COR-L47 (cell line): ENCODE measurements at places on chromosomes 4 and X.

GRCh38 chr4:184361443-184361842 lies 112.9 kb downstream of the IRF2 start:
- DNase-seq = no peak

DNA sequence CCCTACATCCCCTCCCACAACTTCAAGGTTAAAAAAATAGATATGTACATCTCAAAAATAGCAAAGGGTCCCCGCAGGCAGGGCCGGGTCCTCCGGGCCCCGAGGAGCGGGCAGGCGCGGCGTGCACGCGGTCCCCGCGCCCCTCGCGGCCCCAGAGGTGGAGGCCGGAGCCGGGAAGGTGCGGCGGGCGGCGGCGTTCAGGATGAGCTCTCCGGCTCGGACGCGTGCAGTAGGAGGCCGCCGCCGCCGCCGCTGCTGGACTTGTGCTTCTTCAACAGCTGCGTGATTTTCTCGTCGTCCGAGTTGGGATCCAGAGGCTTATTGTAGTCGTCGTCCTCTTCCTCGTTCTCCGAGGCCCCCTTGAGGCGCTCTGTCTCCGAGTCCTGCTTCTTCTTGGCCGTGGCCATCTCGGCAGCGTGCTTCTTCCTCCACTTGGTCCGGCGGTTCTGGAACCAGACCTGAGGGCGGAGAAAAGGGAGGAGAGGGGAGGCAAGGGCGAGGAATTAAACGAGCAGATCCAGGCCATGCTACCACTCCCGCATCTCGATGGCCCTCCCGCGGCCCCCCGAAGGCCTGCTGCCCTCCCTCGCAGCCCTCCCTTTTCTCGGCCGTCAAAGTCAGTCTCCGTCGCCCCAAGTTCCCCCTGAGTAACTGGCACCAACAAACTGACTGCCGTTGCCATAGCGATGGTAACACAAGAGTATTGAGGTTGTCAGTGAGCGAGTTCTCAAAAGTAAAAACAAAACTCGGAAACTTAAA lies 5.8 kb downstream of the NKX6-1 start:
- no peak for DNase-seq

- DNase-seq = no peak
Observed at GRCh38 chrX:70402721-70403120, 20.4 kb upstream of the GDPD2 start.

DNA sequence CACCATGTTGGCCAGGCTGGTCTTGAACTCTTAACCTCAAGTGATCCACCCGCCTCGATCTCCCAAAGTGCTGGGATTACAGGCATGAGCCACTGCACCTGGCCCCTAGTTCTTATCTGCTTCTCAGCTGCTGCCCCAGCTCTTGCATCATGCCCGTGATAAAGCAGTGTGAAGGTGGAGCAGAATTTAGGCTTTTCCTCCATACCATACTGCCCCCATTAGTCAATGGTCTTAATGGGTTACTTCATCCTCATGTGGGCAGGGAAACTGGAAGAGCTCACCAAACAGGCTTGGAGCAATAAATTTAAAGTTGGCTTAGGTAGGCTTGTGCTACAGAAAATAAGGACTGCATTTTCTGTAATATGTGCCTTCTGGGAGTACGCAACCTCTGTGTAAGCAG lies 636.9 kb upstream of the BOD1L1 start:
- no peak for DNase-seq

- DNase-seq = peak; percentile 26
Observed at GRCh38 chr4:165814256-165815020, 58.6 kb upstream of the TLL1 start.

GRCh38 chrX:53682885-53683555 lies 3.5 kb downstream of the HUWE1 start:
- DNase-seq = peak; percentile 24

DNA sequence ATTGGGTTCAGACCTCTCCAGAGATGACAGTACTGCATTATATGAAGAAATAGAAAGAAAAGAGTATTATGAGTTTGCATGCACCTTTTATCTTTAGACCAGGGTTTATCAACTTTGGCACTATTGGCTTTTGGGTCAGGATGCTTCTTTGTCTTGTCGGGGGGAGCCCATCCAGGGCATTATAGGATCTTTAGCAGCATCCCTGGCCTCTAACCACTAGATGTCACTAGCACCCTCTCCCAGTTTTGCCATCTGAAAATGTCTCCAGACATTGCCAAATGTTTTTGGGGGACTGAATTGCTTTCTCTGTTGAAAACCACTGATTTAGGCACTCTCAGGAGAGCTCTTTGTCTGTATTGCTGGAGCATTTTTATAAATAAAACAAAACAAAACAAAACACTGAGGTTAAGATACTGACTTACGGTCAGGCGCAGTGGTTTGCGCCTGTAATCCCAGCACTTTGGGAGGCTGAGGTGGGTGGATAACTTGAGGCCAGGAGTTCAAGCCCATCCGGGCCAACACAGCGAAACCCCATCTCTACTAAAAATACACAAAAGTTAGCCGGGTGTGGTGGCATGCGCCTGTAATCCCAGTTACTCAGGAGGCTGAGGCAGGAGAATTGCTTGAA lies 23.6 kb downstream of the CA5B start:
- DNase-seq = peak; percentile 1

DNA sequence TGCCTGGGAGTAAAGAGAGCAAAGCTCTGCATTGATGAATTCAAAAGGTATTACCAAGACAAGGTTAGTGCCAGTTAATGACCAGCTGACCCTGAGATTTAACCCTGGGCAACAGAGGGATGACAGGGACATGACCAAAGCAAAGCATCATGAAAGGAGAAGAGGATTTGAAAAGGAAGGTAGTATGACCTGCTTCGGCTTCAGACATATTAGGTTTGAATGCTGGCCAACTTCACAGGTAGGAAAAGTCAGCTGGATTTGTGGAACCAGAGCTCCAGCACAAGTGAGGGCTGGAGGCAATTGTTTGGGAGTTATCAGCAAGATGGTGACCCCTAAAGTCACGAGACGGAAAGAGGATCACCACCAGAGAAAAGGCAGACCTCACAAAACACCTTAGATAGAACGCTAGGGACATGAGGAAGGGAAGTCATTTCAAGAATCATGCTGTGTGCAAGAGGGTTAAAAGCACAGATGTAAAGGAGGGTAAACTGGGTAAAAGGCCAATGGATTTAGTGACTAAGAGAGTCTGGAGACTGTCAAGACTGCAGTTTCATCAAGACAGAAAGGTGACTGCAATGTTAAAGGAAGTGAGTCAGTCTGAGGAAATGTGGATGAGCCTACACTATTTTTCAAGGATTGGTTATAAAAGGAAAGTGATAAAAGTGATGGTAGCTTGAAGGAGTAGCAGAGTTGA lies 45.6 kb downstream of the SH3RF1 start:
- DNase-seq = no peak
